Peyer's patch (tissue), 4 donors: ENCODE measurements at places on chromosomes 6 and 20. TPM values are rescaled to one million over a fixed set of nuclear protein-coding genes. Genes with fewer than 3 reads are reported as not detected.

- DNase-seq = no peak
Measured at GRCh38 chr6:116877743-116878142, 701 bp downstream of the RFX6 start.

DNA sequence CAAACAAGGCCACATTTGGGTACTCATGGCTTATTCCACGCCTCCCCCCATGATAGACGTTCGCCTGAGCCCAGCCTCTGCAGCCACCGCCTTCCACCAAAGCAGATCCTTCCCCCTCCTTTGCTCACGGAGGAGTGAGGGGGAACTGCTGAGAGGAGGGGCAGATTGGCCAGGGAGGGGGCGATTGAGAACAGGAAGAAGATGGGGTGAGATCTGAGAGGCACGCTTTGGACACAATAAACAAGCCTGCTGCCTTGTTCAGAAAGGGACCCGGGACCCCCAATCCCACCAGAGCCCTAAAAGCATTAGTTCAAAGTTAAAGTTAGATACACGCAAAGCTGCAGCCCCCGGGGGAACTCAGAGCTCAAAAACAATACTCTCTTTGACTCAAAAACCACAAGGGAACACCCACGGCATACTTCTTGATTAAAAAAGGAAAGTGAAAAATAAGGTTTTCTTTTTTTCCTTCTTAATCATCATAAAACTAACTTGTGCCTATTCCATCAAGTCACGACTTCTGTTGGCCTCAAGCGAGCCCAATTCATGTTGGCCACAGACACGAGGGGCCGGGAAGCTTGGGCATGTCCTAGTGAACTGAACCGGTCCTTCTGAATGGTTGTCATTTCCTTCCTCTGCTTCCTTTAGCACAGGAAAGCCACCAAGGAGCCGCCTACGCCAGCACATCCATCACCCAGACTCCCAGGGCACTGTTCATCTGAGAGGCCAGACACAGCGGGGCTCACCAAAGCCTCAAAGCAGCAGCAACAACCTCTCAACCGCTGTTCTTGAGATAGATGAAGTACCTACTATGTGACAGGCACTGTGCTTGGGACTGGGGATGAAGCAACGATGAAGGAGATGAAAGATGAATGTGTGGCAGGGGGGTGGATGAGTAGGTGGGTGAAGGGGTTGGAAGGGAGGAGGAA, 44.7 kb downstream of the NFATC2 start:
- no peak for DNase-seq

VIP gene
- total RNA-seq = 12.1 TPM

DNA sequence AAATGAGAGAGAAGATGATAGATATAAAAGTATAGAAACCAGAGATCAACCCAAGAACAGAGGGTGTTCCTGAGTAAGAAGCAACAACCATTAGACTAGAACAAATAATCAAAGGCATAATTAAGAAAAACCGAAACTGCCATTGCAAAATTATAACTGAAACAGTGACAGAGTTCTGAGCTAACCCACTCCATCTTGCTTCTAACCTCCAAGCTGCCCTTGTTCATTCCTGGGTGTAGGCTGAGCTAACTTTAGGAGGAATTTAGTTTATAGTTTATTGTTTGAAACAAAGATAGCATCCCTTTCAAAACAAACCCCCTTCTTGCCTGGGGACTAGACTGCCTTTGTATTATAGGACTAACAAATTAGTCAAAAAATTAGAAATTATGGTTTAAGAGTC, 56.1 kb upstream of the PRND start:
- DNase-seq = no peak

GRCh38 chr6:167293590-167294091, 2.5 kb downstream of the UNC93A start:
- no peak for DNase-seq

DNA sequence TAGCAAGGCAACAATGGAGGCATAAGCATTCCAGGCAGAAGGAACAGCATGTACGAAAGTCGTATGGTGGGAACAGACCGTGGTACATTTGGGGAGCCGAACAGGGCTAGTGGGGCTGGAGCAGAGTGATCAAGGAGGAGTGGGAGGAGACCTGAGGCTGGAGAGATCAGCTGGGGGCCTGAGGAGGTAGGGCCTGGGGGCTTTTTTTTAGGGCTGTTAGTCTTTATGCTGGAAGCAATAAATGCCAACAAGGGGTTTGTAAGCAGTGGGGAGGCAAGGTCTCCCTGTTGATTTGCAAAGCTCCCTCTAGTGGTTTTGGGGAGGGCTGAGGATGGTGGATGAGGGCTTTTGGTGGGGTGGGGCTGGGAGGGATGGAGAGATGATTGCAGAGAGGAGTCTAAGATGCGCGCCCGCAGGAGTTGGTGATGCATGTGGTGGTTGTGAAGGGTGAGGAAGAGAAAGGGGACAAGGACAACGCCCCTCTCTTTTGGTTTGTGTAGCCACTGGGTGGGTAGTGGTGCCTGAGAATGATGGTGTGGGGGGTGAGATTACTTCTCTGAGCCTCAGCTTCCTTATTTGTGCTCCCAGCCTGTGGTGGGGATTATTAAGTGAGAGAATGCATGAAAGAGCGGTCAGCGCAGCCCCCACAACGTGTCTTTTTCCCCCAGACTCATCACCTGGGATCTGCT, 74.1 kb upstream of the TOX2 start:
- DNase-seq = no peak

CPNE5 gene
- 0.35 TPM for total RNA-seq

HUS1B gene
- total RNA-seq = 3.1 TPM

IRAK1BP1 gene
- total RNA-seq = 2.8 TPM

RIPOR2 gene
- total RNA-seq = 3.7 TPM

GRCh38 chr6:56799989-56800388, 154.9 kb upstream of the BEND6 start:
- no peak for DNase-seq

GRCh38 chr20:6525447-6526303, 241.8 kb upstream of the BMP2 start:
- no peak for DNase-seq

- DNase-seq = no peak
Measured at GRCh38 chr6:3825331-3825831, 23.8 kb upstream of the FAM50B start.

GRCh38 chr6:167221400-167222201, 63.8 kb upstream of the GPR31 start:
- no peak for DNase-seq

THBS2 gene
- 28.3 TPM for total RNA-seq

GCNT2 gene
- total RNA-seq = 92.5 TPM

- no peak for DNase-seq
Measured at GRCh38 chr6:1486387-1486786, 97.0 kb downstream of the FOXF2 start.
